ENCODE measurements at places on chromosomes 6 and 20.

- DNase-seq = peak; percentile 66
Measured at GRCh38 chr6:138588805-138589434, 89.6 kb upstream of the NHSL1 start.

DNA sequence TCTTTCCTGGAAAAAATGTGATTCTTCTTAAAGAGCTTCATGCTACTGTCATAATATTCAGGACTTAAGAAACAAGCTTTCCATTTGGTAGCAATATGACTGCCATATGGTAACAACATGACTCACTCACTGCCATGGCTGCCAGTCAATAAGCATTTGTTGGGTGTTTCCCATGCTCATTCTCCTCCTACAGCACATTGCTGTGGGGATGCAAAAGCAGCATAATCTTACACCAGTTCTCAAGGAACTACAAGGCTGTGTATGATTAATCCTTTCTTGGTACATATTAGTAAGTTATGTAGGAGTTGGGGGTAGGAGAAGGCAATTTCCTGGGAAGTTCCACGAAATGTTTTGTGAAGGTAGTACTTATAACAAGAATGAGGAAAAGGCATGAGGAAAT is 76.7 kb downstream of the CEP162 start:
- no peak for DNase-seq

DNA sequence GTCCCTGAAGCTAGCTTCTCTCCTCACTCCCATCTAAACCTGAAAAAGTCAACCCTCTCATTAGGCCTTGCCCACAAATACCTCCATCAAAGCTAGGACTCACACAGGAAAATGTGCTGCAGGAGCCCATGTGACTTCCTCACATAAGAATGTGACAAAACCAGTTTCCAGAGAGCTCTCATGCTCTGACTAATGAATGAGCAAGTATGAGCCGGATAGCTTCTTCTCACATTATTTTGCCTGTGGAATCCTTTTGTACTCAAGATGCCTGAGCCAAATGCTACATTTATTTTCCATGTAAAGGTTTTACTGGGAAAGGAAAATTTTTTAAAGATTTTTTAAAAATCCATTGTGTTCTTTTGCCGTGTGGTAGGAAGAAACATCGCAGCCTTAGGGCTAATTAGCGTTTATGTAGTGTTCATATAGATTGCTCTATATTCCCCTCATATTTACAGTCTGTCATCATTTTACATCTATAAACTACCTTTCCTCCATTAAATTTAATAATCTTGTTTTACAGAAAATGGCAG is 68.6 kb upstream of the CCN6 start:
- DNase-seq = peak; percentile 94

GRCh38 chr20:6502219-6502618 is 265.3 kb upstream of the BMP2 start:
- no peak for DNase-seq

DNA sequence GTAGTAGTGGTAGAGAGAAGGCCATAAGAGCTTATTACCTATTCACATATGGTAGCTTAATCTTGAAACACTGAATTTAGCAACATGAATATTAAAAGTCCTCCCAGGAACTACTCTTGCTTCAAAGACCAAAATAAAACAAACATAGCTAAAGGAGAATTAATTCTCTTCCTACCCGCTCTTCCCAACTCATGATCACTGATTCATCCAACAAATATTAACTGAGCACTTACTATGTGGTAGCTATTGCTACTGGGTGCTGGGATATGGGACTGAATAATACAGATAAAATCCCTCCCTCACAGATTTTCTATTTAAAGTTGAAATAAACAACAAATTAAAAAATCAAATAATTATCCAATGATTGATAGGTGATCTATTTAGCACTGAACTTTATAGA is 287.1 kb downstream of the BTBD9 start:
- DNase-seq = no peak

DNA sequence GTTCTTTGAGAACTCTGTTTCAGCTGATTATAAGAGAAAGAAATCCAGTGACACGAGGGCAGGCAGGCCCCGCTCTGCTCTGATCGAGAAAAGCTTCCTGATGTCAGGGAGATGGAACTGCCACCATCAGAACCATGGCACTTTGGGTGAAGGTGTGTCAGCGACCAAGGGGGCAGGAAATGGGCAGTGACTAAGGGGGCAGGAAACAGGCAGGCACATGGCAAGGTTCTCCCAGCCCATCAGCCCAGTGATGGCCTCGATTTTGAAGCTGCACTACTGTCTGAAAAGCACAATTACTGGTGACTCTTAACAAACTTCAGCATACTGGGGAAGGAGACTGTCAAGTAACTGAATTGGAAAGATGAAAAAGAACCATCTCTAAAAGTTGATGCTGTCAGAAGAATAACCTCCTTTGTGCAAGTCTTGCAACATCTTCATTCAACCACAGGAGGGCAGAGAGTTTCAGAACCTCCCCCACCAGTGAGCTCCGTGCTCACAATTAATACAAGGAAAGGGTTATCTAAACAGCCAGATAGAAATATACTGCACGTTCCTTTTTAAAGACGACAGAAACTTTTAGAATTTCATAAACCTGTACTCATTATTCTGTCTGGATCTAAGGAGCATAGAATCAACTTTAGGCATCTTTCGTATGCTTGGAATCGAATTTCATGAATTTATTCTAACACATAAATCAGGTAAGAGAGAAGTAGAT is 39.1 kb downstream of the TMX4 start:
- no peak for DNase-seq

GRCh38 chr20:13816757-13817156 is 31.9 kb downstream of the NDUFAF5 start:
- no peak for DNase-seq

DNA sequence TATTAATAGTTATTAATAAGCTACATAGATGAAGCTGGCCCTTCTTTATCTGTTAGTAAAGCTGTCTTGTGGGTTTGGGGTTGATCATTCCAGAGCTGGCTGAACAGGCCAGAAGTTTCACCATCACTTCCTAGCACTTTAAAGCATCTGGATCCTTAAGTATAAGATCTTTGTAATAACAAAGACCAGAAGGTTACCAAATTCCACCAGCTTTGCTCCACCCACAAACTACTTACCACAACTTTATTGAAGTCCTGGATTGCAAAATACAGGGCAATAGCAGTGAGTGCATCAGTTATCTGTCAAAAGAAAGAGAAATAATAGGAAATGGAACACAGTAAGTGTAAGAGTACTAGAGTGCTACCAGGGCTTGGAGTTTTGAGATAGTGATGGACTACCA is 33.0 kb downstream of the PIGU start:
- DNase-seq = no peak

GRCh38 chr20:21272679-21273078 is 30.5 kb upstream of the XRN2 start:
- no peak for DNase-seq

DNA sequence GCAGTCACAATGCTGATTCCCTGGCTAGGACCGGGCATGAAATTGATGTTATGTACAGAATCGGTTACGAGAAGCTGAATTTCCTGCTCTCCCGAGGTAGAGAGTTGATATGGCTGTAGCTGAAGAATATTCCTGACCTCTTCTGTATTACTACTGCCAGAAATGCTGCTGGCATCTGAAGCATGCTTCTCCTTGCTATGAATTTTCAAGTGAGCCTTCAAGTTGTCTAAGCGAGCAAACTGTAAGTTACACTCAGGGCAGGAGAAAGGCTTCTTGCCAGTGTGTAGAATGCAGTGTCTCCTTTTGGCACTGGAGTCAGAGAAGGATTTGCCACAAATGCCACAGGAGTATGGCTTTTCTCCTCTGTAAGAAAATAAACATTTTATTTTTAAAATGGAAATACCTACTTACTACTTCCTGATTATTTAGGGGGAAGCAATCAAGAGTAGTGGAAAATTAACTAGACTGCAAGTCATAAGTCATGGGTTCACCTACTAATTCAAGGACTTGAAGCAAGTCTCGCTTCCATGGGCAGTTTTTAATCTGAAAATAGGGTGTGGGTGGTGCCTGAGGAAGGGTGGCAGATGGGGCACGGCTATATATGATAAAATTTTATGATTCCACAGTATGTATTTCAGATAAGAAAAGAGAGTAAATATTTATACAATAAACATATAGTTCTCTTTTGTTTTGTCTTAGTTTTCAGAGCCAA is 10.8 kb upstream of the MICAL1 start:
- peak; percentile 89 for DNase-seq

GRCh38 chr6:108164815-108165706 is 761 bp upstream of the NR2E1 start:
- no peak for DNase-seq

All from DMS79 treated with DMSO at 0.1 percent for 48 hours (cell line).